Dermis lymphatic vessel endothelial cell (primary cell): ENCODE measurements at places on chromosomes 16 and 17. TPM values are rescaled to one million over a fixed set of nuclear protein-coding genes. Genes with fewer than 3 reads are reported as not detected.

The NFATC3 gene
- 19.5 and 29.1 TPM in 2 replicates for total RNA-seq

The CXCL16 gene
- 0.54 and 0.77 TPM in 2 replicates for total RNA-seq

The NPIPA3 gene
- total RNA-seq: 0.11 and 0.52 TPM in 2 replicates

The SBK1 gene
- under 0.01 TPM in 2 replicates for total RNA-seq

The HOXB9 gene
- under 0.01 and 0.43 TPM in 2 replicates for total RNA-seq

The DPEP2 gene
- total RNA-seq: 15.0 and 30.2 TPM in 2 replicates

The LITAFD gene
- total RNA-seq: not detected in 2 replicates

The MT1E gene
- total RNA-seq: 10.4 and 25.5 TPM in 2 replicates

The TACO1 gene
- 11.3 and 14.5 TPM in 2 replicates for total RNA-seq

The GAS2L2 gene
- not detected in 2 replicates for total RNA-seq

The KRTAP4-4 gene
- total RNA-seq: not detected in 2 replicates

The LRRC36 gene
- total RNA-seq: 0.11 TPM in 1 of 2 replicates, not detected in the other

The NCBP3 gene
- total RNA-seq: 14.8 and 19.3 TPM in 2 replicates

The GAST gene
- total RNA-seq: not detected in 2 replicates

The WNT9B gene
- not detected in 2 replicates for total RNA-seq
